ENCODE measurements at places on chromosomes 5 and 9.

DNA sequence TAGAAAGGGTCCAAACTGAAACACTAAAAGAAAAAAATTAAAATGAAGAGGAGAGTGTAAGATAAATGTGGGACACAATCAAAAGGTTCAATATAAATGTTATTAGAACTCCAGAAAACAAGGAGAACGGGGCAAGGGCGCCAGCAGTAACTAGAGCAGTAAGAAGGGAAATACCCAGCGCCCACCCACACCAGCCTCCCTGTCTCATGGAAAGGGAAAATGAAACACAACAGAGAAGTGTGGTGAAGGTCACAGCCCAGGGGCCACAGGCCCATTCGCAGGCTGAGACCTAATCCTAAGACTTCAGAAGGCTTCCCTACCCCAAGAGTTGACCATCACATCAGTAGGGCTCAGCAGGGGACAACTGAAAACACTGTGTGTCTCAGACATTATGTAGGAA, 45.8 kb upstream of the CLK4 start:
- peak; percentile 9 for DNase-seq

GRCh38 chr5:37896159-37896558, 56.3 kb upstream of the GDNF start:
- no peak for DNase-seq

- peak; percentile 29 for DNase-seq
Observed at GRCh38 chr9:135504262-135505243, 4.1 kb downstream of the MRPS2 start.

DNA sequence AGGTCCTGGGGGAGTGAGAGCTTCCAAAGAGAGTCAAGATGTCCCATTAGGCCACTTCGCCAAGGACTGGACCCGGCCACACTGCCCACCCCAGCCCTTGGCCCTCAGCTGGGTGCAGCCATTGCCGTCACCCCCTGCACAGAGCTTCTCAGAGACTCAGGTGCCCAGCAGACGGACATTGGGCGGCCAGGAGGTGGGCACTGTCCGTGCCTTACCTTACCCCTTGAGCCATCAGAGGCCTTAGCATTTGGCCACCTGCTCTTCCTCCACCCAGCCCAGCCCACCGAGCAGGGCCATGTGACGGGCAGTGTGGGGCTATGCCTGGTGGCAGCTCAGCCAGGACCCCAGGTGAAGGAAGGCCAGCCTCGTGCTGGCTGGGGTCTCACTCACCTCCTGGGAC, 3.3 kb upstream of the DNLZ start:
- DNase-seq = no peak

- no peak for DNase-seq
Observed at GRCh38 chr9:135166565-135166964, 79.1 kb downstream of the OLFM1 start.

GRCh38 chr9:114372921-114373448, 14.8 kb downstream of the AKNA start:
- peak; percentile 91 for DNase-seq

DNA sequence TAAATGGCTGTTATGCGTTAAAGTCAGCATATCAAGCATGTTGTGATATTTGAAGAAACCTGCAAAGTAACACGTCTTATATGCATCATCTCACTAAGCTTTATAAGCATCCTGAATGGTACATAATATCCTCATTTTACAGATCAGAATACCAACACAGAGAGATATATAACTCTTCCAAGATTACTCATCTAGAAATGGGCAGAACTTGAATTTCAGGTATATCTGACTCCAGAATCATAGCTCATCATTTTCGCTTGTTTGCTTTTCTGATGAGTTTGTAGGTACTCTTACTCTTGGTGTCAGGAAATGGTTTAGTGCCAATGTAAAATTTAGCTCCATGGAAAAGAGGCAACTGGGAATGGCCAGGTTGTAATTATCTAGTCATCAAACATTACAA, 232.3 kb upstream of the ANKH start:
- DNase-seq = no peak

DNA sequence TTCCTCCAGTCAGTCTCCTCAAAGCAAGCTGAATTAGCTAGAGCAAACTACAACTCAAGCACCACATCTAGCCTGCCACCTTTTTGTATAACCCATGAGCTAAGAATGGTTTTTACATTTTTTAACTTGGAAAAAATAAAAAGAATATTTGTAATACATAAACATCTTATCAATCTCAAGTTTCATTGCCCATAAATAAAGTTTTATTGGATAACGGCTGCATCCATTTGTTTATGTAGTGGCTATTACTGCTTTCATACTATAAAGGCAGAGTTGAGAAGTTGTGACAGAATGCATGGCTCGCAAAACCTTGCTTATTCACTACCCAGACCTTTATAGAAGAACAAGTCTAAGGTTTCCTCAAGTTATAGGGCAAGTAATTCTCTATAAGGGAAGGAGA, 95.7 kb downstream of the ELAVL2 start:
- no peak for DNase-seq

- DNase-seq = no peak
Observed at GRCh38 chr9:80842389-80842788, 847.0 kb downstream of the TLE1 start.

DNA sequence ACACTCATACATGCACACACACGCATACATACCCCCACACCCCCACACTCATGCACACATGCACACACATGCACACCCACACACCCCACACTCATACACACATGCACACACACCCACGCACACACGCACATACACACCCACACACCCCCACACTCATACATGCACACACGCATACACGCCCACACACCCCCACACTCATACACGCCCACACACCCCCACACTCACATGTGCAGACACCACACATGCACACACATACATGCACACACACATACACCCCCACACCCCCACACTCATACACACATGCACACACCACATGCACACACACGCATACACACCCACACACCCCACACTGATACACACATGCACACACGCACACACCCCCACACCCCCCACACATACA, 118.3 kb downstream of the COL5A1 start:
- DNase-seq = no peak

- DNase-seq = no peak
Observed at GRCh38 chr5:10580531-10581423, 16.9 kb downstream of the ANKRD33B start.

DNA sequence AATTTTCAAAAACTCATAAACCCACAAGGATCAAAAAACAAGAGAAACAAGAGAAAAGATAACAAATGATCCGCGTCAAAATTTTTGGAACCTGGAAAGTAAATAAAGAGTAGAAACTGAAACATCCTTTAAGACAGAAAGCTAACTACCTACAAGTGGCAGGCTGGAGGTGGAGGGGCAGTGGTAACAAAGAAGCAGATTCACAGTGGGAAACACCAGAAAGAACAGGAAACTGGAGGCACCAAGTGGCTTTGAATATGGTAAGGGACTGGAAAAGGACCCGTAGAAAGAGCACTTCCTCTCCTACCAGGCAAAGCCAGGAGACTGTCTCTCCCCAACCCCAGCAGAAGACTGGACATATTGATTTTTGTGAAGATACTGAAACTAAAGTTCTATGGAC, 100.6 kb upstream of the TARS1 start:
- no peak for DNase-seq

DNA sequence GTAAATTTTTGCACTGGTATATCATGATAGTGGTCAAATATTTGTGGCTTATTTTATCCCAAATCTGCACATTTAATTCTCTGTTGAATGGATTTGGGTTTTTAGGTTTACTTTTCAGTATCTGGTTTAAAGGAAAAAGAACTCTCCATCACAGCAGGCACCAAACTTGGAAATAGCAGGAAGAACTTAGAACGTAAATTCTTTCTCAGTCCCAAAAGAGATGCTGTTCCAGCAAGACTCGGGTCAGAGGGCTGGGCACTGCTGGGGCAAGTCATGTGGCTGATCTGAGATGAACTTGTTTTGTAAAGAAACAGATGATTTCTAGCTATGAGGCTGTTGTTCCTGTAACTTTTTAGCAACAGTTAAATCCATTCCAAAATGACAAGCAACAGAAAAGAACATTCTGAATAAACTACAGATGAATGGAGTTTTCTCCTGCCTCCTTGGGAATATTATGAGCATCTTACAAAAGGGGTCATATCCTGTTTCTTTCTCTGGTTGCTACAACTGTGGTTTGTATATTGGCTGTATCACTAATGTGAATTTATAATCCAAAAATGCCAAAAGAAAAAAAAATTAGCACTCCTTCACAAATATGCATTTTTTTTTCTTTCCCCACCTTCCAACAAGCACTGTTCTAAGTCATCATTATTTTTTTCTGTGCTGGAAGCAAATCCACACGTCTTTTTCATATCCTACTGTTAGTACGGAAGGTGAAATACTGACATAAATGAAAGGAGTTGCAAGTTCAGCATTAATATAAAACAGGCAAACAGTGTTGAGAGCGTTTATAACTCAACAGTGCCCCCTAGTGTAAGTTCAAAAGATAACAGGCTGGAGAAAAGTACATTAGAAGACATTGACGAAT, 31.1 kb downstream of the OR2K2 start:
- DNase-seq = no peak

GRCh38 chr5:14463629-14464028, 118.0 kb upstream of the OTULINL start:
- DNase-seq = no peak

- DNase-seq = no peak
Observed at GRCh38 chr9:37923118-37923795, 19.3 kb upstream of the SLC25A51 start.

DNA sequence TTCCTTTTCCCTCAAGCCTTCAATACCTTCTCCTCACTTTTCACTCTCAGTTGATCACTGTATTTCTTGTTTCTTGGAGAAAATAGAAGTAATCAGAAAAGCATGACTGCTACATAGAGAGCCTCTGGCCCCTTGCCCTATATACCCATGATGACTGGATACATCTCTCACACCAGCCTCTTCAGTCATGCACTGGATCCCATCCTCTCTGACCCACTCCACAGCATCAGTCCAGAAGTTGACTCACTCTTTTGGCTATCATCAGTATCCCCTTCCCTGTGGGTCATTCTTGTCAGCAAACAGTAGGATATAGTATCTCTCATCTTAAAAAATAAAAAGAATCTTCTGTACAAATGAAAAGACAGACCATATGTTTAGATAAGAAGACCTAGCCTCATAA, 32.9 kb downstream of the PTCD2 start:
- DNase-seq = no peak

DNA sequence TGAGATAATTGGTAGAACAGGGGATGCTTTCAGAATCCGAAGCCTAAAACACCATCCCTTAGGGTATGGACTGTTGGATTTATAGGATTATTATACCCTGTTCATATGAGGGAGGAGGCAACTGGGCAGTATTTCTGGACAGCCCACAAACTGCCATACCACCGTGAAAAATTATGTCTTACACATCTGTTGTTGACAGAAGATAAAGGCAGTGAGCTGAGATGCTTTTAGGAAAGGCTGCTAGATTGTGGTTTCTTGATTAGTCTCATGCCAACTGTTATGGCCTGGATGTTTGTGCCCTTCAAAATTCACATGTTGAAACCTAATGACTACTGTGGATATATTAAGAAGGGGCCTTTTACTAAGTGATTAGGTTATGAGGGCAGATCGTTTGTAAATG, 83.7 kb upstream of the DHFR start:
- no peak for DNase-seq

DNA sequence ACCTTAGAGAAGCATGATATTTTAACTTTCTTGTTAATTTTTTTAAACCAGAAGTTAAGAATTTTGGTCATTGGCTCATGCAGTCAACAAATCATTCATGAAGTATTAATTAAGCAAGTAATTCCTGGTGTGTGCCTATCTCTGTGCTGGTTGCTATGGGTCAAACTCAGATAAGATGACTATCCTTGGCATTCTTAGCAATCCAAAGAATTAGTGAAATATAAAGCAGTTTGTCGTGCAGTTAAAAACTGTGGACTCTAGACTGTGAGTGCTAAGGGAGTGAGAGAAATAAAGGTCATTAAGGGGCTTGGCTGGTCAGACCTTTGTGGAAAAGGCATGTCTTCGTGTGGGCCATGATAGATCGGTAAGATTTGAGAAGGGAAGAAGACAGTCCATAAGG, 4.8 kb downstream of the CYFIP2 start:
- no peak for DNase-seq

DNA sequence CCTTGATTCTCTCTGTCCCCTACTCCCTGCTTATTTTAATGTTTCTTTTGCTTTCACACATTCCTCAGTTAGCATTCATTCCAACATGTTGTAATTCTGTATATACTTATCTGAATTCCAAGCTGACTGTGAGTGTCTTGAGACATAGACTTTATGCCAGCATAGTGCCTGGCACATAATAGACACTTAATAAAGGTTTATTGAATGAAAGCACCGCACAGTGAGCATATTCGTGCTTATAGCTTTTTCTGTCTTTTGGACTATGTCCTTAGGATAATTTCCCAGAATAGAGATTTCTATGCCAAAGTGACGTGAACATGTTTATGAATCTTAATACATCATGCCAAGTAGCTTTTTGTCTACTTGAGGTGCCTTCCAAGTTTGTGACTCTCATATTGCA, 174.6 kb downstream of the CD180 start:
- no peak for DNase-seq

DNA sequence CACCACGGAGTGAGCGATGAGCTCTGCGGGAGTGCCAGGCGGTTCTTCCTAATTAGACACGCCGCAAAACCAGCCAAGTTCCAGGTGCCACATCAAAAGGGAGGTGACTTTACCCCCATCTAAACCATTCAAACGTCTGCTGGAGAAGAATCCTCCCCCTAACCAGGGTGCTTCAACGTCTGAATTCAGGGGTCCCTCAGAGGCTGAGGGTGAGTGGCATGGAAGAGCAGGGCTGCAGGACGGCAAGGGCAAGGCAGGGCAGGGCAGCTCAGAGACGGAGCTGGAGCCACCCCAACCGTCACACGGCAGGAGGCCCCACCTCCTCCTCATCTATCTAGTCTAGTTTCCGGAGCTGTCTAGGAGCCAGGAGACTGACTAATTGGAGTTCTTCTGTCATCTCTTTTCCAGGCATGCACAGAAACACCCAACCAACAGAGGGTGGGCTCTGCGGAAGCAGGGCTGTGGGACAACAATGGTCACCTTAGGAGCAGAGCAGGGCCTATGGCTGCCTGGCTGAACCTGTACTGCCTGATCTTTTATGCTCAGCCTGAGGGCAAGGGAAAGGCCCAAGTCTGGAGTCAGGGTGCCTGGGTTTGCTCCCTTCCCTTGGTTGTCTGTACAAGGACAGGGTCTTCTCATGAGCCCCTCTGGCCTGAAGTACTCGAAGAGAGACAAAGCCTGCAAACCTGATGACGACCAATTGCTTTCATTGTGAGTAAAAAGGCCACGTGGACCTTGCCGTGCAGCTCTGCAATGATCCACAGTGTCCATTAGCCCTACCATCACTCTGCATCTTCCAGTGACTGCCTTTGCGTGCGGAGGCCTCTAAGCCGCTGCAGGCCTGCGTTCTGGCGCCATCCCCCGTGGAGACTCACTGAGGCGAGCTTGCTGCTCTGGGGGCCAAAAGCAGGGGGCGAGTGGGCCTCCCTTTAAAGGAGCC, 81.0 kb upstream of the SLC25A51 start:
- no peak for DNase-seq

GRCh38 chr5:107403228-107403953, 267.3 kb downstream of the EFNA5 start:
- DNase-seq = no peak

- DNase-seq = no peak
Observed at GRCh38 chr5:168117469-168117868, 174.0 kb upstream of the WWC1 start.

GRCh38 chr5:72185496-72186329, 78.4 kb downstream of the MAP1B start:
- DNase-seq = no peak

GRCh38 chr9:20728493-20729220, 44.6 kb downstream of the FOCAD start:
- no peak for DNase-seq

- peak; percentile 26 for DNase-seq
Observed at GRCh38 chr5:170327168-170327567, 29.6 kb upstream of the LCP2 start.

GRCh38 chr5:87051502-87052113, 216.1 kb upstream of the RASA1 start:
- DNase-seq = no peak
